Activated naive CD4-positive, alpha-beta T cell treated with anti-CD3 and anti-CD28 coated beads, Interleukin-2, amount 10 ng/mL, durations not matched to agents 7 days and 5 days (primary cell): ENCODE measurements at places on chromosomes 2 and 18.

DNA sequence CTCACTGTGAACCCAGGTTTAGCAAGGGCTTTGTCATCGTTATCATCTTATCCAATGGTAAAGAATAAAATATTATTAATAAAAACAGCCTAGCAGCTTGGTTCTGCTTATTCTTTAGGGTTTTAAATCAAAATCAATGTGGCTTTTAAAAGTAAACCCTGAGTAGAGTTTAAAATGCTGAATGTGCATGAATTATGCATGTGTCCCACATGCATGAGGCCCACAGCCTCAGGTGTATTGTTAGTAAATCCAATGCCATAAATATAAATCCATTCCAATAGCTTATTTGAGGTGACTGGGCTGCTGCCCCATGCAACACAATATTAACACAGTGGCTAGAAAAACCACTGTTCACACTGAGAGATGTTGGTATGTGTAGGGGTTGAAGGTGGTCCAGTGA is 254.1 kb downstream of the HNMT start:
- no peak for DNase-seq

GRCh38 chr2:11642972-11643371 is 27.0 kb downstream of the NTSR2 start:
- DNase-seq, result no peak

- no peak for DNase-seq
Observed at GRCh38 chr18:60549338-60549960, 176.9 kb upstream of the MC4R start.

GRCh38 chr2:161102770-161103450 is 57.3 kb upstream of the TANK start:
- no peak for DNase-seq

GRCh38 chr18:66621816-66622576 is 18.1 kb upstream of the CDH19 start:
- DNase-seq, result no peak

DNA sequence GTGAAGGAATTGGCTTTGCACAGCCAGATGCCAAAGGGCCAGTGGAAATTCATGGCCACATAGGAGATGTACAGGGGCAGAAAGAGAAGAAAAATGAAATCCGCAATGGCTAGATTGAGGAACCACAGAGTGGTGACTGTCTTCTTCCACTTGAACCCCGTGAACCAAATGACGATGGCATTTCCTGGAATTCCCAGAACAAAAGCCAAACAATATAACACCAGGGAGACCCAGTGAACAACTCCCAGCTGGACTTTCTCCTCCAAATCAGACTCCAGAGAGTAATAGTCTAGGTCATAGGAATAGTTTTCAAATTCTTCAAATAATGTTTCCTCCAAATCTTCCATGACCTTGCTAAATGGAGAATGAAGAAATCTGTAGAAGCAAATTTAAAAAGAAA is 17.2 kb downstream of the EEF1B2 start:
- no peak for DNase-seq

- DNase-seq, result no peak
Observed at GRCh38 chr18:32337821-32338220, 132.9 kb downstream of the GAREM1 start.

GRCh38 chr2:173964565-173965371 is 405 bp downstream of the SP3 start:
- DNase-seq, result peak; percentile 93

DNA sequence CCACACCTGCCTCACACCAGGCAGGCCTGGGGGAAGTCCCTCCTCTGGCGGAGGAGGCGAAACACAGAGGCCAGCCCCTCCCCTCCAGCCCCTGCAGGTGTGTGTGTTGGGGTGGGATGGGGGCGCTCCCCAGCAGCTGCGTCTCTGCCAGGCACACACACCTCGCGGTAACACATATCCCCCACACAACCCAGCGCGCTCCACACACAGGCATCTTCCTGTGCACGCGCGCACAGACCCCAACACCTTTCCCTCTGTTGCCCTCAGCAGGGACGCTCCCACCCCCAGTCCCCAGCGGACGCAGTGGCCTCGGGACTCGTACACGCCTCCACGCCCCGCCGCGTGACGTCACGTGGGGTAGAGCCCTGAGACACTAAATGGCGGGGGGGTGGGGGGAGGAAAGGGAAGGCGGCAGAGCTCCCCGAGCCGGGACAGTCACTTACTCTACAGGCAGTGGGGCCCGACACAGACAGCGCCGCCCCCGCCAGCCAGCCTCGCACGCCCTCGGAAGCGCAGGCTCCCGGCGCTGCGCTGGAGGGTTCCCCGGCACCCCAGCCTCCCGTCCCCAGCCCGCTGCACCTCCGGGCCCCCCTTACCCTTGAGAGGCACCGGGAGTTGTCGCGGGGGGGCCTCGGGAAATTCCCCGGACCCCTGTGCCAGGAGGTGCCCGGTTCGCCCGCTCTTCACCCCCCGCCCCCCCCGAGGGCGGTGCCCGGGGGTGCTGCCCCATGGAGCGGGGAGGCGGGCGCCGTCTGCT is at the start of gene WNT10A:
Gene WNT10A (plus strand): TSS at position 751 of the 757 bp plus-strand sequence. CDS start 144 bp downstream, outside the sequence.
- peak; percentile 61 for DNase-seq

DNA sequence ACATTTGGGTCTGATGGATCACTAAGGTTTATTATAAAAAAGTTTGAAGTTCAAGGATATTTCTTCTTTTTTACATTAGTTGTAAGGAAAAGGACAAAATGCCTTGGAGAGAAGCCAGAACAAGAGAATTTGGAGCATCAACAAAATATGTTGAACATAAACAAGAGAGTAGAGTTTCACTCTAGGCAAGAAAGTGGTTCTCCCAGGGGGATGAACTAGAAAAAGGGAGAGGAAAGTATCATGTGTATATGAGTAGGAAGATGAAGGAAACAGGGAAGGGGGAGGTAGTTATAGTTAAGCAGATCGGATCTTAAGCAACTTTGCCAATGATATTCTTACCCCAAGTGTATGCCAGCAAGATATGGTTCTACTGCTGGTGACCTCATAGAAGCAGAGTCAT is 63.8 kb upstream of the GALNT3 start:
- no peak for DNase-seq

DNA sequence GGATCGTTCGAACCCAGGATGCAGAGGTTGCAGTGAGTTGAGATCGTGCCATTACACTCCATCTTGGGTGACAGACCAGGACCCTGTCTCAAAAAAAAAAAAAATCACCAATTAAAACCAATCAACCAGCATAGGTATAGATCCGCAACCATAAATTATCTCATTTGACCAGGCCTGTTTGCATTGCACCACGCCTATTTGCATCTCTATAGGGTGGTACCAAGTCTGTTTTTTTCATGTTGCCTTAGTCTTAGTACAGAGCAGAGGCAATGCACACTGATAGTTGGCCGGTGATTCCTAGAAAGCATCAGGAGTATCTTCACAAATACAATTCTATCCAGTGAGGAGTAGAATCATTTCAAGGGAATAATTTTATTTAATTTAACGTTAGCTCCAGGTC is 9.3 kb upstream of the NPC1 start:
- DNase-seq, result no peak

DNA sequence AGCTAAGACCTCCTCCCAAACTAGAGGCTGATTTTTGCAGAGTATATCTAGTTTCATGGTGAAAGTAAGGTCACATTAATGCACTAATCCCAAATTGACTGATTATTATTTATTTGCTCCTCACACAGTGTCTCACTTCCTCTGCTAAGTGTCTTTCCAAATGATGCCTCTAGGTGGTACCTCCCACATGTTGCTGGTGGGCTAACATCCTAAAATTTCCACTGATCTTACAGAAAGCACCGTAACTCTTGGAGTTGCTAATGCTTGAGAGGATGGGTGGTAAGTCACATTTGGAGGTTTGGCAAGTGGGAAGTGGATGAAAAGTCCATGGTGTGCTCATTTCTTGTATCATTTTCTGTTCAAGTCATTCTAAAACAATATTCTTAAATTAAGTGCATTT is 428.7 kb upstream of the GYPC start:
- DNase-seq, result no peak

DNA sequence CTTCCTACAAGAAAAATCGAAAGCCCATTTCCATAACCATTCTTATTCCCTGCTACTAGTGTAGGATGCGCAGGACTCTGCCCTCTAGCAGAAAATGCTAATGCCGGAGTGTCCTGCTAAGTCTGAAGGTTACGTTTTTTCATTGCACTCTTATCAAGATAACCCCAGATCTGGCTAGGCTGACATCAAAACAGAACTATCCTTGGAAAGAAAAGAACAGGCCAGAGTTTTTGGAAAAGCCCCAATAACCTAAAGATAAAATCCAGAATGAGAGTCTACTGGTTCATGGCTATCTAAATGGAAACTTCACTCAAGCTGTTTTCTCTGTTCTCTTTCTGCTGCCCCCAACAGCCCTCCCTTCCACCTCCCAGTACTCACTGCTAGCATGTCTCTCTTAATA is 913 bp downstream of the RNF152 start:
- DNase-seq, result no peak

DNA sequence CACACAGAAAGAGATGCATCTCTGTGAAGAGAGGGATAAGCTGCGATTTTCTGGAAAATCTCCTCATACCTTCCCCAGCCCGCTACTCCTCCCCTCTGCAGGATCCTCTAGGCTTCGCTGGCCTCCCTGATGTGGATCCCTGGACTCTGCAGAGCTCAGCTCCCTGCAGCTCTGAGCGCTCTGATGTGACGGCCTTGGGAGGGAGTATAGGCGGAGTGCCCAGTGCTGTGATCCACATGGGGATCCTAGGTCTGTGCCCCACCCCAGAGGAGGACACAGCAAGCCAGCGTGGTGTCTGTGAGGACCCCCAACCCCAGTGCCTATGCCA is 111.0 kb downstream of the GYPC start:
- DNase-seq, result no peak

DNA sequence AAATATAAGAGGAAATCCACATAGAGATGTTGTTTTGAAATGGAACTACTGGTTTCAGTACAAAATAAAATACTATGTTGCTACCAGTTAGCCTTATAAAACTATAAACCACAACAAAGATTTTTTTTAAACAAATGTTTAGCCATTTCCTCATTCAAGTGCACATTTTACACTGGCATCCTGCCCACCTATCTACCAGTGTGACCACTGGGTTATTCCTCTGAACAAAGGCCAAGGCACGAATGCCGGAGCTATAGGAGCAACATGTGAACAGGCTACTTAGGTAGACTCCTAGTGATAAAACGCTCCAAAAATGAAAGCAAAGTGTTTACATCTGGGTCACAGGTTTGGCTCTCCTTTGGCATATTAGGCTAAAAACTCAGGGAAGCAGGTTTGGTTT is 31.8 kb upstream of the SULT1C4 start:
- DNase-seq, result no peak

DNA sequence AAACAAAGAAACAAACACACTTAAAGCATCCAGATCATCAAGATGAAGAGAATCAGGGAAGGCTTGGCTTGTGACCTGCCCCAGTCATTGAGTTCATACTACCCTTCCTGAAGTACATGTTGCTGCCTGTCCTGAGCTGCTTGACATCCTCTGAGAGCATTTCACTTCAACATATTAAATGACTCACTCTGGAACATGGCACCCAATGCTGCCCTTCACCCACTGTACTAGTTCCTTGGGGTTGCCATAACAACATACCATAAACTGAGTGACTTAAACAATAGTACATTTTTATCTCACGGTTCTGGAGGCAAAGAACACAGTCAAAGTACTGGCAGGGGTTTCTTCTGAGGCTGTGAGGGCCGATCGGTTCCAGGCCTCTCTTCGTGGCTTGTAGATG is 371.3 kb downstream of the RNF144A start:
- DNase-seq, result no peak

DNA sequence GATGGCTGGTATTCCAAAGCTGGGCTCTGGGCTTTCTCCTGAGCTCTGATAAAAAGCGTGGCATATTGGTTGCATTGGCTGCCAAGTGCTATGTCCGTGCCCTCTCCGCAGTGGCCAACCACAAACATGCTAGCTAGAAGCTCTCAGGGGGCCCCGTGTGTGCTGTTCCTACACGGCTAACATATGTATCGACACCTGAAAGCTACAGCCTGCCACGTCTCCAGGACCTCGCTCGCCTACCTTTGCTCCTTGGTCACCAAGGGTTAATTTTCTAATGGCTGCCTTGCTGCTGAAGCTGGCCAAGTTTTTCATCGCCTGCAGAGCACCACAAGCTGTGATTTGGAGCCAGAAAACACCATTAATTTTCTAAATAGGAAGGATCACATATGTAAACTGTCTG is 888.4 kb downstream of the BCL11A start:
- no peak for DNase-seq

GRCh38 chr18:8400825-8401224 is 208.4 kb upstream of the RAB12 start:
- DNase-seq, result no peak

- DNase-seq, result no peak
Observed at GRCh38 chr18:37538526-37539205, 26.9 kb downstream of the CELF4 start.

DNA sequence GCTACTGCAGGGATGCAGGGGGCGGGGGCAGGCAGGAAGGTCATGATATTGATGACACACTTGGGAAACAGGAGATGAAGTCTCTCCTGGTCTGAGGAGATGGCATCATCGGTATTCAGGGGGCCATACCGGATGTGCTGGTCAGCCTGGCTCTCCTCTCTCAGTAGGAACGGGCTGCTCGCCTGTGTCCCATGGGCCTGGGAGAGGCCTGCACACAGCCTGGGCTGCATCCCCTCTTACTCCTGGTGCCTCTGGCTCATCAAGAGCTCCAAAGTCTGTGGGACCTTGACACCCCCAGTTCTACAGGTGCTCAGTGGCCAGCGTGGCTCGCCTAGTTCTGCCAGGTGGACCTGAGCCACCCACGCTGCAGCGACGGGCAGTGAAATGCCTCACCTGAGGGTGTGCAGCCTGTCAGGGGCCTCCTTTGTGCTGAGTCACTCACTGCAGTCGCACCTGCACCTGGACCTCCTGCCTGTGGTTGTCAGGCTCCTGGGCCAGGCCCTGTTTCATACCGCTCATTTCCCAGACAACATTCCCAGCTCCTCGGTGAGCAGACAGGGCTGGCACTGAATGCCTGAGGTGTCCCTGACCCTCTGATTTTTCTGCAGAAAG is 18.6 kb upstream of the CNDP1 start:
- no peak for DNase-seq

- DNase-seq, result no peak
Observed at GRCh38 chr2:85259879-85260278, 67.9 kb downstream of the TGOLN2 start.

DNA sequence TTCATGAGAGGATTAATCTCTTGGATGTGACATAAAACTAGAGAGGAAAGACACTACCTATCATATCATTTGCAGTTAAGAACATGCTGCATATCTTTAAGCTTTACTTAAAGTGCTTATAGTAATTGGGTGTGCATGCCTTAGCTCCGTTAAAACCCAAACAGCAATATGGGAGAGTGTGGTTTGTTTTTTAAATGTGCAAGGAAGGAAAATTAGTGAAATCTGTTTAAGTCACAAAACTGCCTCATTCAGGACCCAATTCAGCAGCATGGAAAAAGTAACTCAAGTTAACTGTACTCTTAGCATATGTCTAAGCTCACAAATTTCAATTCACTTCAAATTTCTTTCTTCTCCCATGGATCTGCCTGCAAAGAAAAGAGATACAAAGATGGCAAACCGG is 182.2 kb downstream of the ARHGAP15 start:
- DNase-seq, result no peak
